D341Med (cell line): ENCODE measurements at places on chromosomes 11 and 22.

DNA sequence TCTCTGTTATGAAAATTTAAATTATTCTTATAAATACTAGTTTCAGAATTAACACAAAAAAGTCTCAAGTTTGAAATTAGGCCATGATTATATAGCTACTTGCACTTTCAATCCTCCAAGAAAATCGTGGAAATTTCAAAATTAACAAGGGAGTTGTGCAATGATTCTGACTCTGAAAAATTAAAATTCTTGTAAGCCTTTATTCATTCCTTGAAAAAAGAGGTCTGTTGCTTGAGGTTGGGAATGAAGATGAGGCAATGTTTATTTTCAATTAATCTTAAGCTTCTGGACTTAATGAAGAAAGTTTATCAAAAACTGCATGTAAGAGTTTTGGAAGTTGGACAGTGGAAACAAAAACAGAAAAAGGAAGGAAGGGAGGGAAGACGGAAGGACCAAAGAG, 128.2 kb upstream of the FIBIN start:
- DNase-seq, result no peak

- DNase-seq, result peak; percentile 27
These were observed 23.1 kb upstream of the GNB1L start for GRCh38 chr22:19877626-19878339.

GRCh38 chr22:24938741-24939341, 7.7 kb downstream of the LHFPL7 start:
- DNase-seq, result peak; percentile 69

DNA sequence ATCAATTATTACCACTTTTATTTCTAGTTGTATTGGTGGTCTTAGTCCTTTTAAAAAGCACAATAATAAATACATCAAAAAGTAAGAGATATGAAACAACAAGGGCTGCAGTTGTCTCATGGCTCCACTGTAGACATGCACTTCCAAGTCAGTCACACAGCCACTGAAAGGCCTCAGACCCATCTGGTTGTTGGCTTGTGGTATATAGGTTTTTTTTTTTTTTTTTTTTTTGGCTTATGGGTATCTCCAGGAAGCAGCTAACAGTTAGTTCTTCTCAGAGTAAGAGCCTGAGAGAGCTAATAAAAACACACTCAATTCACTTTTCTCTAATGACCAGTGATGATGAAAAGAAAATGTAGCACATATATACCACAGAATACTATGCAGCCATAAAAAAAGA, 6.0 kb upstream of the OR52E6 start:
- DNase-seq, result no peak

- no peak for DNase-seq
These were observed 7.4 kb downstream of the APOBEC3D start for GRCh38 chr22:39028281-39028680.

- DNase-seq, result no peak
These were observed 18.7 kb upstream of the DBX1 start for GRCh38 chr11:20178976-20179375.

GRCh38 chr11:132904607-132905006, 627.7 kb downstream of the OPCML start:
- no peak for DNase-seq

DNA sequence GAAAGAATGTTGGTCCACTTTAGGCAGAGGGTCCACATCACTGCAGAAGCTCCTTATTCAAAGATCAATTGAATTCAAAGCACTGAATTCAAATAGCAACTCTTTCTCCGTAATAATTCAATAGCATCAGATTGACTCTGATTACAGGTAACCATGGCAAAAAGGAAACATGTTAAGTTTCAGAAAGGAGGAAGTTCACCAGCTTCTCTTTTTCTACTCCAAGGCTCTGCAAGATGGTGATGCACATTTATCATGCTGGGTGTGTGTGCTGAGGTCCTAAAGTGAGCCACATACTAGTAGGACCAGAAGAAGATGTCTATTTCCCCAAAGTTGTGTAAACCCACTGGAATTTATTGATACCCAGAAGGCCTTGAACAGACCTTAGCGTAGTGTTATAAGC, 18.0 kb upstream of the DRD2 start:
- no peak for DNase-seq

- no peak for DNase-seq
These were observed 2.8 kb upstream of the CABP7 start for GRCh38 chr22:29716814-29717545.

DNA sequence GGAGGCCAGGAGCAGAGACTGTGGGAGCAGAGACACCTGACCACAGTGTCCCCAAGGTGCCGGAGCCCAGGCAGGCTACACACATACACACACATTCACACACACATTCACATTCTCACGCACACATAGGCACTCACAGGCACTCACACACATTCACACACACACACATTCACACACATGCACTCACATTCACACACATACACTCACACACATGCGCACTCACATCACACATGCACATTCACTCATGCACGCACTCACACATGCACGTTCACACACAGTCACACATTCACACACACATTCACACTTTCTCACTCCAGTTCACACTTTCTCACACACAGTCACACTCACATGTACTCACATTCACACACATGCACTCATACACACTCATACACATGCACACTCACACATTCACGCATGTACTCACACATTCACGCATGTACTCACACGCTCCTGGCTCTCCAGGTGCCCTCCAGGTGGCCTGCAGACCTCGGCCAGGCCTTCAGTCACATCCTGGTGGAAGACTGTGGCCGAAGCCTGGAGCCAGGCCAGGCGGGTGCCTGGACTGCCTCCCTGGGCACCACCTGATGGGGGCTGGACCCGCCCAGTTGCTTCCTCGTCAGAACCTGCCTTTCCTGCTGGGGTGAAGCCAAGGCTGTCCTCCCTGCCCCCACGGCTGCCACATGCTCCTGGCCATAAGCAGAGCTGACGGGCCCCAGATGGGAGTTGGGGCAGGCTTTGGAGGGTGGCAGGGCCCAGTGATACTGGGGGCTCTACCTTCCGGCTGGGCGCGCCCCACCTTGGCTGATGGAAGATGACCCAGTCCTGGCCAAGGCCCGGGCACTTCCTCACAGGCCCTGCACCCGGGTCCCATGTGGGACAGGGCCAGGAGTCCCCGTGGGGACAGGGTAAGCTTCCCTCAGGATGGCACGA, 89.5 kb downstream of the WNT7B start:
- no peak for DNase-seq

DNA sequence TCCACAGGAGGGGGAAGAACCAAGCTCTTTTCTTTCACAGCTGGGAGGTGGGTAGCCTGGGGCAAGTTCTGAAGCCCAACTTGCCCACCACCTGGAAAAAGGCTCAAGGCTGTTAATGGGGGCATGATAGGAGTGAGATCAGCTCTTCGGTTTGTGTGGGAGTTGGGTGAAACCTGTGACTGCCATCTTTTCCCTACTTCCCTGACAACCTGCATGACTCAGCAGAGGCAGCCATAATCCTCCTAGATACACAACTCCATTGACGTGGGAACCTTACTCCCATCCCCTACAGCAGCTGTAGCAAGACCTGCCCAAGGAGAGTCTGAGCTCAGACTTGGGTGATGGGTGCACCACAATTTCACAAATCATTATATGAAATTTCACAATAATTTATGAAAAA, 13.3 kb upstream of the OOSP4B start:
- no peak for DNase-seq

DNA sequence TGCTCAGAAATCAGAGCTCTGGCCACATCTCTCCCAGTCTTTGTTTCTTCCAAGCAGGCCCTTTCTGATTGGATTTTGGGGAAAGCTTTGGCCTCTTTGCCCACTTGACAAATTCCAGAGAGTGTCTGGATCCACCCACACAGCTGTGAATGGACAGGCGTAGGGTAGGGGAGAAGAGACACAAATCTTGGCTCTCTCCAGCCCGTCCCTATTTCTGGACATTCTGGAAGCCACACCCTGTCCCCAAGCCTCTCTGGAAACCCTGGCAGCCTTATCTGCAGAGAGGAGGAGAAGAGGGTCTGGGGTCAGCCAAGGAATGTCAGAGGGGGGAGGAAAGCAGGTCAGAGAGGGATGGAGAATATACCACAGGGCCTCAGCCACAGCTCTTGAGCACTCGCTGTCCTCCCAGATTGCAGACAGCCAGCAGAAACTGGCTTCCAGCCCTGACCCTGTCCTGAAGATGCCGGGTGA, 59.5 kb upstream of the WNT11 start:
- no peak for DNase-seq

GRCh38 chr11:86863476-86863875, 63.1 kb downstream of the PRSS23 start:
- DNase-seq, result no peak

GRCh38 chr11:61833926-61834277, 5.8 kb downstream of the FADS2 start:
- no peak for DNase-seq
